ENCODE measurements at places on chromosomes 7 and 10. TPM values are rescaled to one million over a fixed set of nuclear protein-coding genes. Genes with fewer than 3 reads are reported as not detected.

DNA sequence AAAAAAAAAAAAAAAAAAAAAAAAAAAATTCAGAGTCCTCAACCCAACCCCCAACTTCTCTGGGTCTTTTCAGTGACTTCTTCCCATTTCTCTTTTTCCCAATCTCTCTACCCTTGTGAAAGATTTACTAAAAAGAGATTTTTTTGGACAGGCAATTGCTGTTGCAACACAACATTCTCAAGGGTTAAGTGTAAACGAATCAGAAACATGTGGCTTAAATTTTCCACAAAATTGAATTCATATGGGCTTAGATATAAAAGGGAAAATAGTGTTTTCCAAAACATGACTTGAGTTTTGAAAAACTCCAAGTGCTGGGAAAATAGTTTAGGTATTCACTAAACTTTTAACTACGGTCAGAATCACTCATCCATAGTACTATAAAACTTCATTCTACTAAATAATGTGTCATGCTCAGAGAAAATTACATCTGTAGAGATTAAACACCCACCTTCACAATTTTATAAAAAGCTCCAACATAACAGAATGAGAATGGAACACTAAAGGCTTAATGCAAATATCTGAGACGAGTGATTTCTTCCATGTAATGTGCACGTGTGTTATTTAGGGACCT is 643.1 kb downstream of the PARD3 start:
- H3K4me3 ChIP-seq = no peak overlapping the region
- no peaks in the 10 kb centered on the region for H3K27me3 ChIP-seq
- H3K36me3 ChIP-seq = no peaks in the 10 kb centered on the region
- H3K27ac ChIP-seq = no peak overlapping the region
- no peaks in the 10 kb centered on the region for H3K4me1 ChIP-seq
- no peak for DNase-seq

- H3K4me3 ChIP-seq = no peak overlapping the region
- DNase-seq = peak; percentile 71
- H3K27me3 ChIP-seq = no peaks in the 10 kb centered on the region
- H3K36me3 ChIP-seq = no peaks in the 10 kb centered on the region
- H3K27ac ChIP-seq = peak overlapping the region; percentile 93
These were observed 177.4 kb upstream of the NPVF start for GRCh38 chr7:25405736-25406135.

GRCh38 chr10:97159646-97160305 is 26.0 kb downstream of the SLIT1 start:
- no peaks in the 10 kb centered on the region for H3K36me3 ChIP-seq
- DNase-seq = no peak
- H3K4me1 ChIP-seq = no peaks in the 10 kb centered on the region
- no peak overlapping the region for H3K4me3 ChIP-seq

GRCh38 chr10:52027055-52027705 is 286.9 kb upstream of the DKK1 start:
- no peaks in the 10 kb centered on the region for H3K27me3 ChIP-seq
- DNase-seq = no peak
- H3K27ac ChIP-seq = no peak overlapping the region
- no peaks in the 10 kb centered on the region for H3K36me3 ChIP-seq
- H3K4me3 ChIP-seq = no peak overlapping the region

GRCh38 chr10:69829775-69830174 is 28.1 kb downstream of the COL13A1 start:
- no peaks in the 10 kb centered on the region for H3K27me3 ChIP-seq
- H3K4me1 ChIP-seq = no peaks in the 10 kb centered on the region
- H3K27ac ChIP-seq = no peak overlapping the region
- H3K36me3 ChIP-seq = no peaks in the 10 kb centered on the region
- H3K4me3 ChIP-seq = no peak overlapping the region

DNA sequence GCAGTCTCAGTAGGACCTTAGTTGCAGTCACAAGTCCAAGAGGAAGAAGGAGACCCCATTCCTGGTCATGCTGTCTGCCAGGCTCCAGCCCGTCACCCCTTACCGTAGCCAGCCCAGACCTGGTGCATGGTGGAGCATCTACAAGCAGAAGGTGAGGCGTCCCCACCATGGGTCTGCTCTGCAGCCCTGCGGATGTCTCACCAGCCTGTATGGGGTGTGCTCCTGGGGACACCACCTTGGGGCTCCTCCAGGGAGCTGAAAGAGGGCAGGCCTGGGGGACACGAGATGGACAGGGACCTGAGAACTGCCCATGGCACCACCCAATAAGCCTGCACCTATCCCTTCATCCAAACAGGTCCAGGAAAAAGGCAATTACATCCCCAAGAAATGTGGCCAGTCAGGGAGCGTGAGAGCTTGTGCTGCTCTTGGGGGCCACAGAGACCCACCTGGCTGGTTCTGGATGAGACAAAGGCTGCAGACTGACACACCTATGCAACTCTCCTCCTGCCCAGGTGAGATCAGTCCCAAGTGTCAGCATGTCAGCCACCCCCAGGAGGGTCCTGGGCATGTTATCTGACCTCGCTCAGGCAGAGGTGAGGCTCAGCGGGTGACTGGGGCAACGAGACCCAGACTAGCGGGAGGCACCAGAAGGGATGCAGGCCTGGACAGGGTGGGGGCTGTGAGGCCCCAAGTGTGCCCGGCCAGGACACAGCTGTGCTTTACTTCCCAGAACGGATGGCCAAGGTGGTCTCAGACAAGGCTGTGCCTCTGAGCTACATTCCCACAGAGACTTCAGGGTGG is 84.5 kb upstream of the RET start:
- DNase-seq = no peak
- no peaks in the 10 kb centered on the region for H3K36me3 ChIP-seq
- H3K27ac ChIP-seq = no peak overlapping the region
- no peaks in the 10 kb centered on the region for H3K27me3 ChIP-seq
- no peaks in the 10 kb centered on the region for H3K4me1 ChIP-seq

Gene CABCOCO1
- 1.9 TPM for total RNA-seq

Gene HABP2
- total RNA-seq = 5.6 TPM

Gene RHOBTB1
- 6.9 TPM for total RNA-seq

Gene LRRC17
- total RNA-seq = 7.7 TPM

Gene KRIT1
- total RNA-seq = 161 TPM

Gene C10orf143
- total RNA-seq = 2.4 TPM

Gene KEL
- 1.8 TPM for total RNA-seq

Data from uterus (tissue), 4 donors.